ENCODE measurements at places on chromosomes 4 and X.

DNA sequence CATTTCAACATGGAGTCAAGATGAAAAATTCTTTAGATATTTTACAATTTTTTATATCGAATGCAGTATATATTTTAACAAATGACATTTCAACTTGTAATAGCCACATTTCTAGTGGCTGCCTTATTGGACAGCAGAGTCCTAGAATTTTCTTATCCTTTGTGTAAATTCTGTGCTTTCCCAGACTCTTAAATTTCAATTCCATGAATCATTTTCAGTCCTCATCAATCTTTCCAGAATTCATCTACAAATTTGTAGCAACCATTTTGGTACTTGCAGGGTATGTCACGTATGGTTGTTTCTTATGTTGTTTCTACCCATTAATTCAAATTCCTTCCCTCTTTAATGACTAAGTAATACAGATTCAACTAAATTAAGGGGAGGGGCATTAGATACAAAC, 2.7 kb downstream of the PAICS start:
- DNase-seq, result no peak

DNA sequence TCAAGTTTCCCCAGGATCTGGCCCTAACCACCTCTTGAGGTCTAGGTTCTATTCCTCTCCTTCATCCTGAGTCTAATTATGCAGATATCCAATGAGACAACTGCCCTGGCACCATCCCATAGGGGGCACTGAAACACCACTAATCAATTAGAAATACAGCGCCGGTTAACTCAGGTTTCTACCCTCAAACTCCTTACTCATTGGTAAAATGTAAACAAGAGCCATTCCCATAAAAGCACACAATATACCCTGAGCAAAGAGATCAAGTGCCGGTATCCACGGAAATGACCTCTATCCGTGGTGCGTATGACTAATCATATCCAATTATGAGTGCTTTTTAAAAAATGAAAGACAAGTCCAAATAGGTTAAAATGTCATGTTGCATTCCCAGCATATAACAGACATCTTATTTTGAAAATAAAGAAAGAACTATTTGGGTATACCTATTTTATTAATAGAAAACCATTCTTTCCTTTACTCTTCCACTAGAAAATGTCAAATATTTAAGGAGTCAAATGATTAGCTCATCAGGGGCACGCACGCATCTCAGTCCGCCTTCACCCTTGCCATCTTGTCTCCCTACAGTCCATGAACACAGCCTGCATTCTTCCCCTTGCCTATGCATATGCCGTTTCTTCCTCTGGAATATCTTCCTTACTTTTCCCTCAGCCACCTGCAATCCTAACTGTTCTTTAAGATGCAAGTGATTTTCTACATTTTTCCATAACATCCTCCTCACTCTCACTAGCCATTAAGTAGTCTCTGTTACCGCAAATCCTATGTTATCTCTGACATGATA, 141.1 kb downstream of the MAML3 start:
- peak; percentile 33 for DNase-seq

DNA sequence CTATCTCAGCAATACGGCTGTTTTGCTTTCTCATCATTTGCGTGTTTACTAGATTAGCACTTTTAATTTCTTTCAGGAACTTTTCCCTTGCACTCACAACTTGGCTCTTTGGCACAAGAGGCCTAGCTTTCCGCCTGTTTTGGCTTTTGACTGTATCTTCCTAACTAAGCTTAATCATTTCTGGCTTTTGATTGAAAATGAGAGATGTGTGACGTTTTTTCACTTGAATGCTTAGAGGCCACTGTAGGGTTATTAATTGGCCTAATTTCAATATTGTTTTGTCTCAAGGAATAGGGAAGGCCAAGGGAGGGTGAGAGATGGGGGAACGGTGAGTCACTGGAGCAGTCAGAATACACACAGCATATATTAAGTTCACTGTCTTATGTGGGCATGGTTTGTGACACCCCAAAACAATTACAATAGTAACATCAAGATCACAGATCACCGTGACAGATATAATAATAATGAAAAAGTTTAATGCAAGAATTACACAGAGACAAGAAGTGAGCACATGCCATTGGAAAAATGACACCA, 27.3 kb downstream of the MND1 start:
- DNase-seq, result no peak

DNA sequence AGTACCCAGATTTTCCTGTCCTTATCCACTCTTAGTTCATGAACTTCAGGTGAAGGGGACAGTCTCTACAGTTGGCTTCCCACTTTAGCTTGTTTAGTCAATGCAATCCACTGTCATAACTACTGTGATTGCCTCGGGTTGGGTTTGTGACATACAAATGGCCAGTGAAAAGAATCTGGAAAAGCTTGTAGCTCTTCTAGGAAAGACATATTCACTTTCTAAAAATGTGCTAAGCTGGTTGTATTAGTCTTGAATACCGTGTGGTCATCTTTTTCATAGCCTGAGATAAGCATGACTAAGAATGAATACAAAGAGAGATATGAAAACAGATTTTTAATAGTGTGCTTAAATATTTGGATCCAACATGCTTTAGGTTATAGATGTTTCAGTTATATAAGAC, 1443.5 kb upstream of the IGFBP7 start:
- DNase-seq, result no peak

DNA sequence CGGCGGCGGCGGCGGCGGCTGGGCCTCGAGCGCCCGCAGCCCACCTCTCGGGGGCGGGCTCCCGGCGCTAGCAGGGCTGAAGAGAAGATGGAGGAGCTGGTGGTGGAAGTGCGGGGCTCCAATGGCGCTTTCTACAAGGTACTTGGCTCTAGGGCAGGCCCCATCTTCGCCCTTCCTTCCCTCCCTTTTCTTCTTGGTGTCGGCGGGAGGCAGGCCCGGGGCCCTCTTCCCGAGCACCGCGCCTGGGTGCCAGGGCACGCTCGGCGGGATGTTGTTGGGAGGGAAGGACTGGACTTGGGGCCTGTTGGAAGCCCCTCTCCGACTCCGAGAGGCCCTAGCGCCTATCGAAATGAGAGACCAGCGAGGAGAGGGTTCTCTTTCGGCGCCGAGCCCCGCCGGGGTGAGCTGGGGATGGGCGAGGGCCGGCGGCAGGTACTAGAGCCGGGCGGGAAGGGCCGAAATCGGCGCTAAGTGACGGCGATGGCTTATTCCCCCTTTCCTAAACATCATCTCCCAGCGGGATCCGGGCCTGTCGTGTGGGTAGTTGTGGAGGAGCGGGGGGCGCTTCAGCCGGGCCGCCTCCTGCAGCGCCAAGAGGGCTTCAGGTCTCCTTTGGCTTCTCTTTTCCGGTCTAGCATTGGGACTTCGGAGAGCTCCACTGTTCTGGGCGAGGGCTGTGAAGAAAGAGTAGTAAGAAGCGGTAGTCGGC, 528 bp downstream of the FMR1 start:
- peak; percentile 27 for DNase-seq

- no peak for DNase-seq
Observed at GRCh38 chrX:145735036-145735435, 82.6 kb upstream of the SLITRK2 start.
